Activated T-helper 1 cell treated with anti-CD3 and anti-CD28 coated beads, Interleukin-2, amount 50 U/mL, for 16 hours (primary cell): ENCODE measurements at places on chromosomes 5 and 9.

DNA sequence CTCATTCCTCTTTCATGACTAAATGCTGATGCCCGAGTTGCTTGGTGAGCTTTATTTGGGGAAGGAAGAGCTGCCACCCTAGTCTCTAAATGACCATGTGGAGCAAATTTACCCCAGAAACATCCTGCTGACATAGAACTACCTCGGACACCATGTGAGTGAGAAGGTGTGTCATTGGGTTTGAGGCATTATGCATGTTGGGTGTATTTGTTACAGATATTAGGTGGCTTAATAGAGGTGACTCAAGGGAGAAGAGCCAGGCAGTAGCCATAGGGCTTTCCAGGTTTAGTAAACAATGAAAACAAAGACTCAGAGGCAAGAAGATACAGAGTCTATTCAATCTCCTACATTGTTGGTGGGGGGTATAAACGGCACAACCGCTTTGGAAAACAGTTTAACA lies 581.5 kb downstream of the CCDC171 start:
- no peak for DNase-seq

- no peak for DNase-seq
Measured at GRCh38 chr9:137477778-137478612, 18.9 kb upstream of the NSMF start.

GRCh38 chr9:3491450-3491849 lies 34.4 kb downstream of the RFX3 start:
- no peak for DNase-seq

GRCh38 chr5:174514983-174515394 lies 209.4 kb upstream of the MSX2 start:
- DNase-seq, result no peak

- no peak for DNase-seq
Measured at GRCh38 chr5:116864157-116864837, 289.7 kb upstream of the SEMA6A start.

DNA sequence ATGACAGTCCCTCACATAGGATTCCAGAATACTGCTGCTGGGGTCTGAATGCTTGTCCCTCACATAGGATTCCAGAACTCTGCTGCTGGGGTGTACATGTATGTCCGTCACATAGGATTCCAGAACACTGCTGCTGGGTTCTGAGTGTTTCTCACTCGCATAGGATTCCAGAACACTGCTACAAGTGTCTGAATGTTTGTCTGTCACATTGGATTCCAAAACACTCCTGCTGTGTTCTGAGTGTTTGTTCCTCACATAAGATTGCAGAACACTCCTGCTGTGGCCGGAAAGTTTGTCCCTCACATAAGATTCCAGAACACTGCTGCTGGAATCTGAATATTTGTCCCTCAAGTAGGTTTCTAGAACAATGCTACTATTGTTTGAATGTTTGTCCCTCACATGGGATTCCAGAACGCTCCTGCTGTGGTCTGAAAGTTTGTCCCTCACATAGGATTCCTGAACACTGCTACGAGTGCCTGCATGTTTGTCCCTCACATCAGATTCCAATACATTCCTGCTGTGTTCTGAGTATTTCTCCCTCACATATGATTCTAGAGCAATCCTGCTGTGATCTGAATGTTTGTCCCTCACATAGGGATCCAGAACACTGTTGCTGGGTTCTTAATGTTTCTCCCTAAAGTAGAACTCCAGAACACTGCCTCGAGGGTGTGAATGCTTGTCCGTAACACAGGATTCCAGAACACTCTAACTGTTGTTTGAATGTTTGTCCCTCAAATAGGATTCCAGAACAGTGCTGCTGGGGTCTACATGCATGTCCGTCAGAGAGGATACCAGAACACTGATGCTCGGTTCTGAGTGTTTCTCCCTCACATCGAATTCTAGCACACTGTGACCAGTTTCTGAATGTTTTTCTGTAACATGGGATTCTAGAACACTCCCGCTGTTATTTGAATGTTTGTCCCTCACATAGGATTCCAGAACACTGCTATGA lies 200.4 kb downstream of the FOXD4L6 start:
- no peak for DNase-seq
